ENCODE measurements at places on chromosomes 2 and 18.

DNA sequence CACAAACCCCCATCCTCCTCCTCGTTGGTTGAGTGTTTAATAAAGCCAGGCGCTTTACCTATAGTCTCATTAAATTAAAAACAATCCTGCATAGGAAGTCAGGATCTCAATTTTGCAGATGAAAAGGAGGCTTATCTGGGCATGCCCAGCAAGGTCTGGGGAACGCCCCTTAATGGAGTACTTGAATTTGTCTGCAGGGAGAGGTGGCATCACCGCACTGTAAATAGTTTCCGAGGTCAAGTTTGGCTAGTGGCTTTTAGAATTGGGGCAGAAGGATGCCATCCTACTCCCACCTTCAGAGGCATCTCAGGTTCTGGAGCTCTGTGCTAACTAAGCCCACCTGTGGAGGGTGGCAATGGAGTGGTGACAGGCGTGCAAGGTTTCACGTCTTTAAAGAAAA, 149.2 kb downstream of the TGIF1 start:
- DNase-seq: no peak

- DNase-seq: no peak
Measured at GRCh38 chr2:127179766-127180165, 40.3 kb downstream of the CYP27C1 start.

DNA sequence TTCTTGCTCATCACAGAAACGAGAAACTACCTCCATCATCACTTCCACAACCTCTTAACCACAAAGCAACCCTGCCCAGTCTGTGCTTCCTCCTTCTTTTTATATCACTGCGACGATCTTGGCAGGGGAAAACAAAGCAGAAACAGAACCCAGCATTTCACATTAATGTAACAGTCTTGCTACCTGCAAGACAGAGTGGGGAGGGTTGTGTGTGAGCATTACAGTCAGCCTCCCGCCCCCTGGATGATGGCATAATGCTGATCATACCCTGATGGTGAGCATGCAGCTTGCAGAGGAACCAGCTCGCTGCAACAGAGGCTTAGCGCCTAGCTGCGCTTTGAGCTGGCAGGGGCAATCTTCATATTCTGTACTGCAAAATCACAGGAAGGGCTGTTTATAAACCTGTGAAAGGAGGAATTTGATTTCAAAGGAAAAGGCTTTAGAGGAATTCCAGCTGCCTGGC, 376.1 kb downstream of the IRS1 start:
- peak; percentile 4 for DNase-seq

GRCh38 chr2:191927319-191927867, 80.5 kb upstream of the CAVIN2 start:
- DNase-seq: no peak

GRCh38 chr18:55105873-55106272, 146.6 kb upstream of the CCDC68 start:
- DNase-seq: no peak

GRCh38 chr2:236862961-236863728, 222.5 kb upstream of the COPS8 start:
- DNase-seq: no peak

DNA sequence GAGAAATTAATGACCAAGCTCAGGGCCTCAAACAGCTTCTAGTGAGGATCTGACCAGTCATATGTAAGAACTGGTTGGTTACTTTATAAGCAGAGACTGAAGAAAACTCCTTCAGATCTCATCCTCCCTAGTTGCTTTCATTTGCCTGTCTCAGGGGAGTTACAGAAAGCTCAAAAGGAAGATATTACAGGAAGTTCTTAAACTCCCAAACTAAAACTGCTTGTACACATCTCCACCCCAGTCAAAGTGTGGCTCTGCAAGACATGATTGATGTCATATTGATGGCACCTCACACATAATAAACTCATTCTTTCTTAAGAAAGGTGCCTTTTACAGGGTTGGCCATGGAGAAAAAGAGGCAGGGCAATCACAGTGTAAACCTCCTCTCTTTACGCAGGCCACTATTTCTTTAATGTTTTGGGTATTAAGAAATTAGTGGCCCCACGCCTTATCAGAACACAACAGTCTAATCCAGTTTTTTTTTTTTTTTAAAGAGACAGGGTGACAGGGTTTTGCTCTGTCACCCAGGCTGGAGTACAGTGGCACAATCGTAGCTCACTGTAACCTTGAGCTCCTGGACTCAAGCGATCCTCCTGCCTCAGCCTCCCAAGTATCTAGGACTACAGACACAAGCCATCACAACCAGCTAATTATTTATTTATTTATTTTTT, 62.6 kb upstream of the STK17B start:
- no peak for DNase-seq

DNA sequence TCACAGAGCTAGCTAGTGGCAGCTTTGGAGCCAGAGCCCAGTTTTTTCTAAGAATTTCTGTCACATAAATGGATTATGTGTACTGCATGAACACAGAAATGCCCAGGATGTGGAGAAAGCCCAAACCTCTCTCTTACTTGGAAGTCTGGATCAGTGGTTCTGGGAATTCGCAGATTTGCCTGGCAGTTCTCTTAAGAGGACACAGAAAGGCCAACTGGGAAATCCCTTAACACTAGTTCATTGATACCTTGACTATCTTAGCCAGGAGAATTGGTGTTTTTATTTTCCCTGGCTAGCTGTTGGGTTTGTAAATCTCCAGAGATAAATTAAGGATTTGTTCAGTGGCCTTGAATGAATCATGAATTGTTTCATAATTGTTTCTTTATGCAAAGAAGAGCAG, 95.3 kb downstream of the DPP10 start:
- DNase-seq: no peak

GRCh38 chr18:62802523-62802922, 87.2 kb downstream of the PHLPP1 start:
- no peak for DNase-seq

DNA sequence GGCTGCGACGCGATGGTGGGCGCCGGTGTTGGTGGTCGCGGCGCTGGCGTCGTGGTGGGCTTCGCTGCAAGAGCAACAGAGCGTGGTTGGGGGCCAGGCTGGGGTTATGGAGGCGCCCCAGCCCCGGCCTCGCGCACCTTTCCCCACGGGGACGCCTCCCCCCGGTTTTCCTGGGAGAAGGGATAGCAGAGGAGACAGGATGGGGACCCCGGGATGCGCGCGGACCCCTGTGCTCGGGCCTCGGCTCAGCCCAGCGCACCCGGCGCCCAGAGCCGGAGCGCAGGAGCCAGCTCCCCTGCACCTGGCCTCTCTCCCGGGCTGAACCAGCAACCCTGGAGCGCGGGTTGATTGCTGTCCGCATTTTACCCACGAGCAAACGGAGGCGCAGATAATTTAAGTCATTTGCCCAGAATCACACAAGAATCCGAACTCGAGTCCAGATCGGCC, 1.0 kb downstream of the CD8A start:
- DNase-seq: no peak

- DNase-seq: peak; percentile 80
Measured at GRCh38 chr2:101831351-101831865, 133.9 kb downstream of the MAP4K4 start.

DNA sequence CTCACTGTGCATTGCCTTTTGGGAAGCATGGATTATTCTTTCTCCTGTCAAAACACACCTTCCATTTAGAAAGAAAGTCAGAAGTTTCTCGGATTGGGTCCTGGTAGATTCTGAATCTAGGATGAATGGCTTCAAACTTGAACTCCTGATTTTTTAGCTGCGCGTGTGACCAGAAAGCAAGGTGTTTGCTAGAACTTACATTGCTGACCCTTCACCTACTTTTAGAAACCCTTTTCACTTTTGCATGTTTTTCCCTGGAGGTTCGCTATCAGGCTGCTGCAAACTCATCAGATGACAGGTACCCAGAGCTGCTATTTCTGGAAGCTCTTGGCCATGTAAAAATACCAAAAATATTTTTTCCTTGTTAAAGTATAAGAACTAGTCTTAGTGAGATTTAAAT, 132.0 kb downstream of the QPCT start:
- DNase-seq: no peak

- no peak for DNase-seq
Measured at GRCh38 chr2:120379916-120380893, 34.3 kb downstream of the INHBB start.

GRCh38 chr2:216116418-216116817, 7.3 kb downstream of the XRCC5 start:
- DNase-seq: no peak

- no peak for DNase-seq
Measured at GRCh38 chr2:149725234-149725633, 137.7 kb upstream of the MMADHC start.

DNA sequence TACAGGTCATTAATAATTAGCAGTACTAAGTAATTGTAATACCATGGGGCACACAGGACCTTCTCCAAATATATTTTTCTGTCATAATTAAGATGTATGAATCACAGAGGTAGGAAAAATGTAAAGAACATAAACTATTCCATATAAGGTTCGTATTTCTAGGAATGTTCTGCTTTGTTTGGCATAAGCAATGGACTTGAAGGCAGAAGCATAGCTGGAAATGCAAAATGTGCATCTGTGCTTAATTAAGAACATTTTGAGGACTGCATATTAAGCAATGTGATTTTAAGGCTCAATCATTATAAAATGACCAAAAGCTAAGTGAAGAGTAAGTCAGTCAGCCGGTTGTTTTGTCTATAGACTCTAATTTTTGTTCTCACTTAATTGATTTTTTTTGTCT, 123.2 kb downstream of the RBM43 start:
- DNase-seq: no peak

DNA sequence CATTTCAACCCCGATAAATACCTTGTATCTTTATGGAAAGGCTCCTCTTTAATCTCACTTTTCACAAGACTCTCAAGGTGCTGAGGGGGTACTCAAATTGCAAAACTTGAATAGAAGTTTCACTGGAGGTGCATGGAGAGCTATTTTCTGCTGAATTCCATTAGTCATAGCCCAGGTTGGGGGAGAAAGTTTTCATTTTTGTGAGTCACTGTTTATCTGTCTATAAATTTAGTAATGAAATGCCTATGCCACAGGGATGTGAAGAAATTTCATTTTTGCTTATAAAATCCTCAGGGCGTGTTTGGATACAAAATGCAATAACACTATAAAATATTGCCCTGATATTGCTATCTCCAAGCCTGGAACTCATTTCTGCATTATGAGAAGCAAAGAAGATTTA, 346.3 kb downstream of the LRATD1 start:
- no peak for DNase-seq

DNA sequence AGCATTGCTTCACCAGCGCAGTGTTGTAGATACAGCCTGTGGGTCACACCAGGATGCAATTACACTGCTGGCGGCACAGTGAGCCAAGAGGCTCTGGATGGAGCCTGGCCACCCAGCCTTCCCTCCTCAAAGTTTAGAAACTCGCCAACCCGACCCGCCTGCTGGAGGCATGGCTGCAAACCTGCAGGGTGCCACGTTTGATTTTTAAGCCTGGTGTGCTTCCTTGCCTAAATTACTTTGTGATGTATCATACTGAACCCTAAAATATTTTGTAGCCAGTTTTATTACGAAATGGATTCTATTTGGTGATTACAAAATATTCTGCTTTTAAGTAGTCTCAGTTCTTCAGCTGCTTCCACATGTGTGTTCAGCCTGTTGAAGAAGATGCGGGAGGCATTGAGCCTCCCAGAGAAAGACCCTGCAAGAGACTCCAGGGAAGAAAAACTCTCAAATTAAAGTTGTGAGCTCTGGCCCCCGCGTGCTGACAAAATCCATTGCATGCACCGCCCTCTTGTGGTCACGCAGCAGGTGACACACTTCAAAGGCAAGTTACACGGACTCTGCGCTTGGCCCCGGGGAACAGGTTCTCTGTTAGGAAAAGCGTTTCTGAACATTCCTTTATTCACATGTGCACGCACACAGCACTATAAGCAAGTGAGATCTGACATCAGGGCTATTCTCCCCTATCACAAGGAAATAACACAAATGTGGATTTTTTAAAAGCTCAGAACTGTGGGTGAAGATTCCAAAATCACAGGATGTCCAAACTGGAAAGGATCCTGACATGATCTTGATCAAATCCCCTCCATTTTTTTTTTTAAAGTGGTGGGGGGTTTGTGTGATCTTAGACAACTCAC, 63.0 kb upstream of the TWIST2 start:
- peak; percentile 53 for DNase-seq

GRCh38 chr2:147578529-147578928, 266.3 kb upstream of the ACVR2A start:
- DNase-seq: no peak

GRCh38 chr2:41923156-41923786, 124.5 kb upstream of the PKDCC start:
- DNase-seq: no peak

DNA sequence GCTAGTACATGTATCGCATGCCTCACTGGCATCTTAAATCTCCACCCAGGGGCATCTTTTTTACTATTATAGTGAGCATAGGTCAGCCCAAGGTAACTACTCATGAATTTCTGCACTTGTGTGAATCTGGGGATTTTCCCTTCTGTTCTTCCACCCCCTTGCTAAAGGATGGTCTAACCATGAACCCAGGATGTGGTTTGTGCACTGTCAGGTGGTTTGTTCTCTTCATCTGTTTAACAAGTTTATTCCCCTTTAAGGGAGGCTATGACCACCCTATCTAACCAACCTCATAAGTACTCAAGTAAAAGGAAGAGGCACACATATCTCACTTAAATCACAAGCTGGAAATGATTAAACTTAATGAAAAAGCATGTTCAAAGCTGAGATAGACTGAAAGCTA, 243.0 kb downstream of the RPRM start:
- no peak for DNase-seq

DNA sequence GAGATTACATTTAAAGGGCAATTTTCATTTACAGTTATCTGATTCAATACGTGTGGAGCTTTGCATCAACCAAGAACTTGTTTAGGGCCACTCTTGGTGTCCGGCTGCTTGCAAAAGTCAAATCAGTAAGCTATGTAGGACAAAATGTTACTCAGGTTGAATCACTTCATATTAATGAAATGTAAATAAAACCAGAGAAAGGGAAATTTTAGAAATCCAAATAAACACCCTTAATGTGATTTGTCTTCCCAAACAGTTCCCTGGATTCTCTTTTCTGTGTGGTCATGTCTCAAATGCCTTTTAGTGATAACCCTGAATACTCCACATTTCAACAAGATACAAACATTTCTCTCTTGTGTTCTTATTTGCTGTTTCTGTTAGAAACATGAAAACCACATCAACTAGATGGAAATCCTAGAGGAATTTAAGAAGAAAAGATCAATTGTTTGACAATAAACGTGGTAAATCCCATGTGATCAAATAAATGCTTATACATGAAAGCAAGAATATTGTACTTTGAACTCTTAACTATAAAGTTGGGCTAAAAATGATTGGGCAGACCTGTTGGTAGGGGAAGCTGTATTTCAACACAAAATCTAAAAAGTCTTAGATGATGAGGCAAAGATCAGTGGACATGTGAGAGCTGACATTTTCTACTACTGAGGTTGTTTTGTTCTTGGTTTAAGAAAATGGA, 101.3 kb downstream of the CDC42EP3 start:
- DNase-seq: no peak

DNA sequence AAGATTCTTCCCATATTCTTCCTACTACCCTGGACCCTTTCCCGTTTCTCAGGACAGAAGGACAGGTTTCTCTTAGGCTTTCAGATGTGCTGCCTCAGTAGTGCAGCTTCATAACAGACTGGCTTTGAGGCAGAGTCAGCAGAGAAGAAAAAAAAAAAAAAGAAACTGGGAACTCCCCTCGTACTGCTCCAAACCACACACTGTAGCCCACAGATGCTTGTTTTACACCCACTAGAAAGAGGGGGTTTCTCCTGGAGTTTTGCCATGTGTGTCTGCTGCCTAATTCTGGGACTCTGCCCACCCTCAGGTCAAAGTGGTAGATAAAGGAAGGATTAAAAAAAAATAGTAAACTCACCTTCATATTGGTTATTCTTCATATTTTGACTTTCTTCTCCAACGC, 95.9 kb downstream of the NCOA1 start:
- DNase-seq: no peak

All from hematopoietic multipotent progenitor cell (in vitro differentiated cells).